ENCODE measurements at places on chromosomes 6 and 20.

- no peak for DNase-seq
Measured at GRCh38 chr6:24847402-24847801, 48.7 kb upstream of the ARMH2 start.

- DNase-seq: peak; percentile 47
Measured at GRCh38 chr6:30494291-30494861, 5.1 kb downstream of the HLA-E start.

- DNase-seq: no peak
Measured at GRCh38 chr6:27267857-27268434, 20.4 kb downstream of the PRSS16 start.

- no peak for DNase-seq
Measured at GRCh38 chr6:67265996-67266921, 1368.8 kb upstream of the ADGRB3 start.

Measured in stimulated activated CD4-positive, alpha-beta T cell treated with anti-CD3 and anti-CD28 coated beads, Interleukin-15, amount 100 ng/mL, for 24 hours (primary cell).